ENCODE measurements at places on chromosomes 6 and 20.
A peak's percentile ranks its signal among the peaks of the same experiment; 100 is the strongest.

DNA sequence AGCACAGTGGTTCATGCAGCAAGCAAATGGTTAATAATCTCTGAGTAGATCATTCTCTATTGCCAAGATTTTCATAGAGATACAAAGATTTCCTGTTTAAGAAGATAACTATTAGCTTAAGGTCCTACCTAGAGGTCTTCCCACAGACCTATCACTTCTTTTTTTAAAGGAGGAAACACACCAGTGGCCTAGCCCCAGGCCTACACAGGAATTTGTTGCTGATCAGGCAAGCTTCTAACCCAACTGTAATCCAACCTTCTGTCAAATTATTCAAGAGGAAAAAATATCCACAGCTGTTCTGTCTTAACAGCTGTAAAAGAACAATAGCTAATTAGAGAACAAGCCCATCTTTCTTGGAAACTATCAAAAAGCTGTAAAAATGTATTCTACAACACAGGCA, 332.8 kb downstream of the BTBD9 start:
- no peak for DNase-seq

DNA sequence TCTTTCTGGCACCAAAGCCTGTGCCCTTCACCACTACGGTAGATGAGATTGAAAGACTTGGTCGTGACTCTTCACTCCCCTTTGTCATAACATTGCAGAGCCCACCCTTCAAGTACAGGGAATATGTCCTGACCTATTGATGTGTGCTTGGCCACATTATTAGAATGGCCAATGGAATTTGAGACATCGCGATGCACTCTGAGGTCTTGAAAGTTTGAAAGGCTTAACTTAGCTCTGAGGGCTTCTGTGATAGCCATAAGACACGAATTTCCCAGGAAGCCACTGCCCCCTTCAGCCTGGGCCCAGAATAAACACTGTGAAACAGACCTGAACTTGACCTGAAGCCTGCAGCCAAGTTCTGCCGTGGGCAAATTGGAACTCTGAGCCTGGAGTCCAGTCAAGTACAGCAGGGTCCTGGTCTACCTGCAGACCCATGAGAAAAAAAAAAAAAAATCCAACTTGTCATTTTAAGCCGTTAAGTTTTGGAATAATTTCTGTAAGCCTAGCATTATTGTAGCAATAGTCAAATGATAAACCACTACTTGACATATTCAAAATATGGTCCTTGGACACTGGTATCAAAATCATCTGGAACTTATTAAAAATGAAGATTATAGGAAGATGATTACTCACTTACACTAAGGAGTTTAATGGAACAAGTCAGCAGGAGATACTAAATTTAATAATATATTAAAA, 36.9 kb upstream of the TRAF3IP2 start:
- peak; percentile 40 for DNase-seq

DNA sequence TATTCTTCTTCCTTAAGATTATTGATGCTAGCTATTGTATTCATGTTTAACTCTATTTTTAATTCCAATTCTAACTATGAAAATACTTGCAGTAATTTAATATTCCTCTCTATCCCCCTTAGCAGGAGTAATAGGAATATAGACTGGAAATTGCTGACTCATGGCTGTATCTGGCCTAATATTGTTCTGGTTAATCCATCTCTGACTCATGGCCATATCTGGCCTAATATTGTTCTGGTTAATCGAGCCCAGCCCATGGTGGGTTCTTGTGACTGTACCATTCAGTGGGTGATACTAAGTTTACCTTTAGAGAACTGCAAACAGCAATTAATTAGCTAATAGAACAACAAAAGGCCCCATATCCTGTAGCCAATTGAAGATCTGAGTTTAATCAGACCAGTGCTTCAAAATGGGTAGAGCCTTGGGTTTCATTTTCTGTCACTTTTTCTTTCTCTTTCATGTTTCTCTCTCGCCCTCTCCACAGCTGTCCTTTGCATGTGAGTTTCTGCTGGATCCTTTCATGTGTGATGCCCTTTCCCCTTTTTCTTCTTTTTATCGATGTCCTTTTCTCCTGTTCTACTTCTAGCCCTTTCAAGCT, 50.6 kb downstream of the SLC22A3 start:
- DNase-seq: no peak

- no peak for DNase-seq
Observed at GRCh38 chr6:31179896-31180295, 9.4 kb upstream of the POU5F1 start.

GRCh38 chr20:9582137-9582536, 67.7 kb downstream of the LAMP5 start:
- no peak for DNase-seq

GRCh38 chr6:7085911-7086310, 21.9 kb upstream of the RREB1 start:
- no peak for DNase-seq

Measured in NCI-H2081 (cell line).